CD4-positive, alpha-beta T cell treated with Interleukin-21 for 1 hour (primary cell): ENCODE measurements at places on chromosomes 7 and 10.

DNA sequence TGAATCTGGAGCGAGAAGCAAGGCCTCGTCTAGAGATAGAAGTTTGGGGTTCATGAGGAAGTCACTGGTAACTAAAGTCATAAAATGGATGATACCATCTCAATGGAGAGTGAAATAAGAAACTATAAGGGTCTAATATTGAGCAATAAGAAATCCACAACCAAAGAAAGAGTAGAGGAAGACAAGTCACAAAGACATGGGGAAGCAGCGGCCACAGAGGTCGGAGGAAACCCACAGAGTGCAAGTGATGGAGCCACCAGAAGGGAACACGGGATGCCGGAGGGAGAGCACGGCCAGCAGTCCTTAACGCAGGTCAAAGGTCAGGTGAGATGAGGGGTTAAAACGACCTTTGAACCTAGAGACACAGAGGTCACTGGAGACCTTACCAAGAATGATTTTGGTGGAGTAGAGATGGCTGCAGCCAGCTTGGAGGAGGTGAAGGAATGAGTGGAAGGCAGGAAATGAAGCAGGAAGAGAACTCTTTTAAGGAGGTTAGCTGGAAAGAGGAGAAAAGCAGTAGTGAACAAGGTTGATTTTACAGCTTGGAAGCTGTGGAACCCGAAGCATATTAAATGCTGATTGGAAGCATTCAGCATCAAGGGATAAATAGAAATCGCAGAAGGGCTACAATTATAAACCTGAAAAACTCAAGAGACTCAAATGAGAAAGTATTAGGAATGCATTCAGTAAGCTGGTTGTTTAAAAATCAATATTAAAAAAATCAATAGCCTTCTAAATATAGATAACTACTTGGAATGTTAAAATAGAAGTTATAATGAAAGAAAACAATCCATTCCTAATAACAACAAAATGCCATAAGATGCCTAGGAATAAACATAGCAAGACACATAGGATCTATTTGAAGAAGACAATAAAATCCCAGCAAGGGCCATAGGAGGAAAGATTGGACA lies 93.7 kb downstream of the SVOPL start:
- no peak for DNase-seq

DNA sequence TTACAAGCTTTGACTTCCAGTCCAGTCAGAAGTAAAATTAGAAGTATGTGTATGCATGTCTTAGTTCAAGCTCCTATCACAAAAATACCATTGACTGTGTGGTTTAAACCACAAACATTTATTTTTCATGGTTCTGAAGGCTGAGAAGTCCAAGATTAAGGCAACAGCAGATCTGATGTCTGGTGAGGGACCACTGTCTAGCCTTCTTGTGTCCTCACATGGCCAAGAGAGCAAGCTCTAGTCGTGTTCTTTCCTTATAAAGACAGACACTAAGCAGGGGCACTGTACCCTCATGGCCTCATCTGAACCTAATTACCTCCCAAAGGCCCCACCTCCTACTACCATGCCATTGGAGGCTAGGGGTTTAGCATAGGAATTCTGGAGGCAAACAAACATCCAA lies 41.3 kb upstream of the ARL4A start:
- DNase-seq, result no peak

GRCh38 chr10:99435986-99436638 lies 5.7 kb upstream of the GOT1 start:
- peak; percentile 53 for DNase-seq

GRCh38 chr7:3043544-3044371 lies at the start of gene CARD11:
Gene CARD11, minus strand, starts transcription at chr7:3043867. Its CDS starts 85,361 bp downstream, at chr7:2958506.
- DNase-seq, result peak; percentile 65

GRCh38 chr10:29623797-29624196 lies 11.0 kb downstream of the SVIL start:
- DNase-seq, result no peak

- no peak for DNase-seq
Observed at GRCh38 chr10:80259405-80259871, 30.0 kb downstream of the MAT1A start.

DNA sequence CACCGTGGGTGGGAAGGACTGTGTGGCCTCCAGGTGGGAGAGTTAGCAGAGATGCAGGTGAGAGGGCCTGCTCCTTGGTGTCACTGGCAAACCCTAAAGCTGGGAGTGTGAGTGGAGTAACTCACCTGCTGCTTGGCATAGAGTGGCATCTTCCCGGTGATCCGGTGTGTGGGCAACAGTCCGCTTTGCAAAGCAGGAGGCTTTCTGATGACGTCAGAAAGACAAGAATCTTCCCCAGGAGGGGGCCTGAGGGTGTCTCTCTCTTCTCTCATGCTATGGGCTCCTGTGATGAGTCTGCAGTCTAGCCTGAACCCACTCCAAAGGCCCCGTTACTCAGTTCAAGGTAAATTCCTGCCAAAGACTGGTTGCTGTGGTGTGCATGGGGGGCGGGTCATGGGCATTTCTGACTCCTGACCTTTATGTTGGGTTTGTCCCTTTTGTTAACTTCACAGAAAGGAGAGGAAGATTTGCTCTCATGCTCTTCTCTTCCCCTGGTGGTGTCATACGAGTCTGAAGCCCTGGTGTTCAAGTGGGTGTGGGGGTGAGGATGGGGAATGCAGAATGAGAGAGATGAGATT lies 187.9 kb downstream of the GATA3 start:
- no peak for DNase-seq

GRCh38 chr7:36367561-36368077 lies 22.0 kb upstream of the ANLN start:
- no peak for DNase-seq

DNA sequence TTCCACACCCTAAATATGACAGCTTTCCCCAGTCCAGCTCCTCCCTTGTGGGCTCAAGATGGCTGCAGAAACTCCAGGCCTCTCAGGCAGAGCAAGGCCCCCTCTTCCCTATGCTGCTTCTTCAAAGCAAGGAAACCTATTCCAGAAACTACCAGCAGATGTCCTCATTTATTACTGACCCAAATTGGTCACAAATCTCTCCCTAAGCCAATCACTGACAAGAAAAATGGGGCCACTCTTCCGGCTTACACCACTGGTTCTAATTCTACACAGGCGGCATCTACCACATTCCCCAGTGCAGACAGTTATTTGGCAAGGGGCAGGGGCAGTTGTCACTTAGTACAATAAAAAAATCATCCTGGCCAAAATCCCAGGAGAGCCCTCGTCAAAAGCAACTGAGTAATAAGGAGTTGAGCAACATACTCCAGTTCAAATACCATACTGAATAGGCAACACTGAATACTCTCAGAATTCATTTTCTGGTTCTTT lies 150.4 kb downstream of the SFMBT2 start:
- DNase-seq, result peak; percentile 71

- DNase-seq, result no peak
Observed at GRCh38 chr10:115830265-115830970, 442.6 kb downstream of the GFRA1 start.

DNA sequence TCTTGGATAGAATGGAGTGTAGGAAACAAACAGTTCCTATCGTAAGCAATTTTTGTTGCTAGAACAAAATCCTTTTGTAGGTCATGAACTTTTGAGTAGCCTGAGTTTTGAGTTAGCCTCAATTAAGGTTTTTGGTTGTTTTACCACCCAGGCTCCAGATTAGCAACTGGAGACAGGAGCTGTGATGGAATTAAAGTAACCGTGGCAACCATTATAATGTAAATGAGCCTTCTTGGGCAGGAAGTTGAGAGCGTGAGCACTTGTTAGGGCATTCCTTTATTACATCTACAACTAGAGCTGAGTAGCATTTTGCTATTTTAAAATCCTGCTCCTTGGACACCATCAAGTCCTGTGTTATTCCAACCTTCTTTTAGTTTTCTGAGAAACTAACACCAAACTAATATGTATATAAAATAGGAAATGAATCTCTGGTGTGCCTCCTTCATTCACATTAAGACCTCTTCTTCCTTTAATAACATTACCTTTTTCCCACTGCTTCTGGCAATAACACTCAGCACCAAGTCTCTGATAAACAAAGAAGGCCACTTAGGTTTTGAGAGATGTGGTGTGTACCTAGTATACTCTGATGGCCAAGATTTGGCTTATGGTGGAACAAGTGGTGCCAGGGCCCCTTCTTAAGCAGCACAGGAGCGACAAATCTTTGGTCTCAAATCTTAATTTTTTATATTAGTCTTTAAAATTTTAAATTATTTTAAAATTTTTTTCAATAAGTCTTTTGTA lies 34.0 kb downstream of the AHCYL2 start:
- DNase-seq, result peak; percentile 13

DNA sequence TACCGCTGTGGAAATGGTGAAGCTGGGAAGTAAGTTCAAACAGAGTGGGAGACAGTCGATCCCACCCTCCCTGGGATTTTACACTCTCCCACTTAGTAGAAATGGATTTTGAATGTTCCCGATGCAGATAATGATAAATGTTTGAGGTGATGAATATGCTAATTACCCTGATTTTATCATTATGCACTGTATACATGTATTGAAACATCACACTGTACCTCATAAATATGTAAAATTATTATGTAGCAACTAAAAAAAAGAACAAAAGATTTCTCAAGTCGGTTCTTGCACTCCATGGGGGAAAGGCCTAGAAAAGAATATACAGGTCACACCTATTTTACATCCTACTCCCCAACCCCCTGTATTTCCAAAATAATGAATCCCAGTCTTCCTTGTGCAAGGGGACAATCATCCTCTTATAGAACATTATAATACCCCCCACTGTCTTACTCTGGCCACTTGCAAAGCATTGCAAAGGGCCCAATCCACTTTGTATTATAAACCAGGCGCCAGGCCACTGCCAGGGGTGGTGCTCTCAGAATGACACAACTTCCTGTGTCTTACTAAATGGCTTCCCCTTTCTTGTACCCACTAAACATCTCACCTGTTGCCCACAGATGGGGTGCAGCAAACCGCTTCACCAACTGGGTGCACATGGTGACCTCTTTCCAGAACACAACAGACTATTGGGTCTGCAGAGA lies 20.6 kb upstream of the OR2AE1 start:
- no peak for DNase-seq

DNA sequence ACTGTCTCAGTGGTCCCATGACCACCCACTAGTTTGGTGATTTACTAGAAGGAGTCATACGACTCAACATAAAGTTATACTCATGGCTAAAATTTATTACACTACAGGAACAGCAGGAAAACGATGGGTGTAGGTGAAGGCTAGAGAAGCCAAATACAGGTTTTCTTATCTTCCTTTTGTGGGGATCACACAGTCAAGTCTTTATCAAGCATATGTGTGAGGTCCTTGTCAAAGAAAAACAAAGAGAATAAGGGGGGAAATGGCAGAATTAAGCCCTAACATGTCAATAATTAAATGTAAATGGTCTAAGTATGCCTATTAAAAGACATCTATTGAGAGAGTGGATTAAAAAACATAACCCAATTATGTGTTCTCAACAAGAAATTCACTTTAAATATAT lies 47.8 kb upstream of the UBN2 start:
- no peak for DNase-seq

- no peak for DNase-seq
Observed at GRCh38 chr10:62025901-62026879, 124.7 kb downstream of the ARID5B start.

GRCh38 chr10:106175760-106176377 lies 988.6 kb downstream of the SORCS1 start:
- DNase-seq, result no peak

GRCh38 chr7:55177589-55178261 lies 158.9 kb downstream of the EGFR start:
- no peak for DNase-seq

DNA sequence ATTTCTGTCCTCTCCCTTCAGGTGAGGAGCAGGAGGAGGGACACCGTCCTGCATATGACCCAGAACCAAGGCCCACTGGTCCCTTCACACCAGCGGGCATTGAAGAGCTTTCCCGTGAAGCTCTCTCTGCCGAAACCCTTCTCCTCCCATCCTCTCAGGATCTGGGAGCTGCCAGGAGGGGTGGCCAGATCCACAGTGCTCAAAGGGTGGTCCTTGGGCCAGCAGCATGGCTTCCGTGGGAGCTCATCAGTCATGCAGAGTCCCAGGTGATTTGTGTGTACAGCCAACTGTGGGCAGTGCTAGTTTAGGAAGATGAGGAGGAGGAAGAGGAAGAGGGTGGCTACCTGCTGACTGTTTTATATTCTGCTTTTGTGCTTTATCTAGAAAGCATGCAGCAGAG lies 28.4 kb downstream of the CNPY1 start:
- DNase-seq, result no peak
